CD4-positive, alpha-beta T cell treated with Interleukin-21 for 1 hour (primary cell): ENCODE measurements at places on chromosomes 11 and 22.

DNA sequence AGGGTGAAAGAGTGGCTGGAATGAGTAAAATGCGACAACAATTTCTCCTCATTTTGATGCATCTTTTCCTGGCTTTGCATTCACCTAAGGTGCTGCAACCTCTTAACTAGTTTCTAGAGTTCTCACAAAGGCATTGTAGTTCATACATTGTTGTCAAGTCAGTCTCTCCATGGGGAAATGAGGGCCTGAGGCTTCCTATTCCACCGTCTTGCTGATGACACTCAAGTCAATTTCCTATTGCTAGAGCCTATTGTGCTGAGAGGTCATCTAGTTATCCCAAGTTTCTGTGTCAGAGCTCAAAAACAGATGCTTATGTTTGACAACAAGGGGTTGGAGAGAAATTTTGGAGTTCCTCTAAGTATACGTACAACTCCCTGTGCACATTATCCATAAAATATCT lies 11.6 kb upstream of the MS4A6A start:
- no peak for DNase-seq

- DNase-seq: no peak
These were observed 8.0 kb downstream of the TKFC start for GRCh38 chr11:61340979-61341378.

DNA sequence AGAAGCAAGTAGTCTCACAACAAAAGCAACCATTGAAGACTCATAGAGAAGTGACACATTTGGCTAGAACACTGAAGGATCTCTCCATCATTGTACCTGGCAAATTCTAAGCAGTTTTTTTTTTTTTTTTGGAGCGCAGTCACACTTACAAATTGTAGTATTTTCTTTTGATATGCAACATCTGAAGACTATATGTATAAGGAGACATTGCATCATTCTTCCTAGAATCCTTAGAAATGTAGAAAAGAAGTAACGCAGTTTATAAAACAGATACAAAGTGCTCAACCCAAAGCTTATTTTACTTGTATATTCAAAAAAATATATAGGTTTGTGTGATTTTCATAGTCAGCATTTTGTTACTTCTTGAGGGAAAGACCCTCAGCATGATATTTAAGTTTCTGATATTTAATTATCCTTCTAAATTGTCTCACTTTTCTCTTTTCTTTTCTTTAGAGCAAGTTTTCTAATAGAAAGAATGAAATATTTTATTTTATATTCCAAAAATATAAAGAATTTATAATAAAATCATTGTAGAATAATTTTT lies 20.0 kb downstream of the KDM4D start:
- no peak for DNase-seq

DNA sequence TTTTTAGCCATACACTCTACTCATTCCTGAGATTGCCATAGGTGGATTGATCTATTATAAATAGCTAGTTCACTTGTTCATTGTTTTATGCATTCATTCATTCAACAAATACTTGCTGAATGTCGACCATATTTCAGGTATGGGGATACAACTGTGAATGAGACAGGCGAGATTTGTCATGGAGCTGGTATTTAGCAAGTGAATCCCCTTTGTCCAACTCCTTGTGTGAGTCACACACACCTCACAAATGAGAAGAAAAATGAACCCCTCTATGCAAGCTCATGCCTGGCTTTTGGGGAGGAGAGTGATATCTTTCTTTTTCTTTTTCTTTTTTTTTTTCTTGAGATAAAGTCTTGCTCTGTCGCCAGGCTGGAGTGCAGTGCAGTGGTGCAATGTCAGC lies 1.8 kb upstream of the AMPD3 start:
- DNase-seq: no peak

DNA sequence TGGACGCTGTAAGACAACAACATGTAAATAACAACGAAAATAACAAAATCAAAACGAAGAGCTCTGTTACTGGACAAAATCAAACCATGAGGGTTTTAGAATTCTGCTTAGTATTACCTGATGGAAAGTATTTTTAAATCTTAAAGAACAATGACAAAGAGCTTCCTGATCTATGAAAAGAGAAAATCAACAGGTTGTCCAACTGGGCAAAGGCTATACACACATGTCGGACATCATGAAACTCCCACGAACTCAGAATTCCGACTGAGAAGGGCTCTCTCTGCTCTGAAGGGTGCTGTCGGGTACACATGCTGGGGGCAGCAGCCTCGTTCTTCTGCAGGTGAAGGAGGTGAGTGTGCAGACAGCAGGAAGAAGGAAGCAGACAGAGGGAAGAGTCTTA lies 25.8 kb downstream of the CERK start:
- DNase-seq: no peak

GRCh38 chr11:5737091-5737490 lies 843 bp downstream of the OR56B1 start:
- no peak for DNase-seq

- no peak for DNase-seq
These were observed 291.0 kb downstream of the GUCY1A2 start for GRCh38 chr11:106727256-106727655.

DNA sequence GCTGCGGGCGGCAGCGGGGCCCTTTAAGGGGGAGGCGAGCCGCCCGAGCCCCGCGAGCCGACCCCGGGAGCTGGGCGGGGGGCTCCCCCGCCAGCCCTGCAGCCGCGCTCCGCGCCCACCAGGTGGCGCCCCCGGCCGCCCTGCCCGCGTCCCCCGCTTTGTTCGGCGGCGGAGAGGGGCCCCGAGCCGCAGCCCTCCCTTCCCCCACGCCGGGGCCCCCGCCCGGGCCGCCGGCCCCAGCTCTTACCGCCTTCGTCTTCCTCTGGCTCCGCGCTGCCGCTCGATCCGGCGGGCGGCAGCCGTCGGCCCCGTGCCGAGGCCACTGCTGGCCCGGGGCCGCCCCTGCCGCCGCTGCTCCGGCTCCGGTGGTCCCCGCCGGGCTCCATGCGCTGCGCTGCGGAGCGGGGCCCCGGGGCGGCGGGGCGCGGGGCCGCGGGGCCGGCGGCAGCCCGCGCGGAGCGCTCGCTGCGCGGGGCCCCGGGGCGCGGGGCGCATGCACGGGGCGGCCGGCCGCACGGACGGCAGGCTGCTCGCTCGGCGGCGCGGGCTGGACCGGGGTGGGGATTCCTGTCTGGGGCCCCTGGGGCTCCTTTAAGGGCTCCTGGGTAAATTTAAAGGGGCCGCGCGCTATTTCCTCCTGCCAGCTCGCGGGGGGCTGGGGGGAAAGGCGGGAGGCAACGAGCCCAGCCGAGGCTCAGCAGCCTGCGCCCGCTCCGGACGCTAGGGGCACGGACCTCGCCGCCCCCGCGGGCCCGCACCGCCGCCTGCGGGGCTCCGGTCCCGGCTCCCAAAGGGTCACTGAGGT lies at the start of gene ZFTA:
Gene ZFTA, minus strand, starts transcription at position 539 of the 805 bp plus-strand sequence. Its CDS starts 153 bp downstream, at position 386.
- peak; percentile 60 for DNase-seq

- DNase-seq: no peak
These were observed 22.4 kb upstream of the GAL start for GRCh38 chr11:68661697-68662603.
